NAMALWA (cell line): ENCODE measurements at places on chromosomes 3 and 15.

- no peak for DNase-seq
Measured at GRCh38 chr3:24086206-24086605, 141.1 kb downstream of the NR1D2 start.

GRCh38 chr15:61175024-61175423 lies 54.1 kb downstream of the RORA start:
- DNase-seq, result no peak

DNA sequence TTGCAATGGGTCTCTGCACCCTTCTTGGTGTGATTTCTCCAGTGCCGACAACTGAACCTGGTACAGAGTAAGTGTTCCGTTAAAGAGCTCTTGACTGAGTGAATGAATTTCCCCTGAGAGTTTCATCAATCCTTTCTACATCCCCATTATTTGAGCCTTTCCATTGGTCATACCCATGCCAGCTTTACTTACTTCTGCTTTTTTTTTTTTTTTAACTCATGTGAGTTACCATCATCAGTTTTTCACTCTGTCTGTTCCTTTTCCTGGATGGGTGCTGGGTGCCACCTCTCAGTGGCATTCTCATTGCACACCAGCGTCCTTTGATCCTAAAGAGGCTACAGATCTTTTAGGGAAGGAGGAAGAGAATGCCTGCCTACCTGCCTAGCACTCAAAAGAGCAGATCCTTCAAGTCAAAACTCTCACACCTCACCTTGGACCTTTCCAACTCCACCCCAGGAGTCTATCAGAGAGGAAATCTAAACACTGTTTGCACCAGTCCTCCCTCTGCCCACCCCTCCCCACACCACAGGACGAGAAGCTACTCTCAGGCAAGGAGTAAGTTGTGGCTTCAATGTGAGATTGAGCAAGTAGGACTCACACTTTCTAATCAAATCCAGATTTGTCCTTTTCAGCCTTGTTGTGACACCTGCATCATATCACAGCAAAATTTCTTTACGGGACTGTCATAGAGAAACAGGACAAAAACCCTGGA lies 13.1 kb upstream of the USP3 start:
- DNase-seq, result peak; percentile 51

DNA sequence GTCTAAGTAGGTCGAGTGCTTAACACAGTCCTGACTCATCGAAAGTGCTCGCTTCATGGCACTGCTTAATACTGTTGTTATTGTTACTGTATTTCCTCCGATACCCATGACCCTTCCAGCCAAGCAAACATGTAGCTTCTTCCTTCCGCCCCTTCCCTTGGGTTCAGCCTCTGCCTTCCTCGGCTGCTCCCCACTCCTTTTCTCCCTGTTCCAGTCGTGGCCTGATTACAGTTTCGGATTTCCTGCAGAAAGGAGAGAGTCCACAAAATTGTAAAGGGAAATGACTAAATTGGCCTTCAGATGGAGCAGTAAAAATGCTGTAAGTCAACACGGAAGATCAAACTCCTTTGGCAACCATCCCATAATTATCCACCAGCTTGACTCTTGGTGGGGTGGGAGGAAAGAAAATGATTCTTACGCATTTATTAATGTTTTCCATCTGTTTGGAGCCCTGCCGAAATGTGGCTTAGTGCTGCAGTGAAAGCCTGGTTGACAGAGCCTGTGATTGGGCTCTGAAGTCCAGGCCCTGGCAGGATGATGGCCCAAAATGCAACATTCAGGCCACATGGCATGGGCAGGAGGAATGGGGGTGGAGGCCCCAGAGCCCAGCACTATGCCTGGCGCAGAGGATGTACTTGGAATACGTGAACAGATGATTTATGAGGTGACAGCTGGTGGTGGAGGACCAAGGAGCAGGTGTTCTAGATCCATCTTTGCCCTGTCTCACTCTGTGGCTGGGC lies 37.6 kb downstream of the FAM3D start:
- DNase-seq, result no peak

DNA sequence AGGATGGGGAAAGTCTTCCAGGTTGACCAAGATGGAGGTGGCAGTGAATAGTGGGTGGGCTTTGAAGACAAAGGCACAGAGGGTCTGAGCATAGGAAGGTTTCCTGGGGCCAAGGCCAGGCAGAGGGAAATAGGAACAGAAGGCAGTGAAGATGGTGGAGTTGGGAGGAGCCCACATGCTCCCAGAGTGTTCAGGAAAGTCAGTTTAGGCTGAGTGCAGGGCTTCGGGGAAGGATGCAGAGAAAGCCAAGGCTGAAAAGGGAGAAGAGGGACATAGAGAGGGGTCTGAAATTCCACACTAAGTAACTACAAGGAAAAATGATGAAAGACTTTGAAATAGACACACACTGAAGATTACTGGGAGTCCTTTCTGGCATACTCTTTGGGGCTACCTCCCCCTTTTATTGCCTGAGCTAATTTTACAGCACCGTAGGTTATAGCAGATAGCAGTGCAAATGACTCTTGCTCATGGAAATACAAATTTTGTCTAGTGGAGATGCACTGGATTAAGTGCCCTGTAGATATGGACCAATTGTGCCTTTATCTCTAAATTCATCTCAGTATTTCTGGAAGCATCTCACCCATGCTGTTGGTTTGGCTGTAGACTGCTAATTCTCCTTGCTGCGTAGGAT lies 3.8 kb downstream of the CX3CR1 start:
- DNase-seq, result no peak
